Fibroblast of the conjunctiva (primary cell): ENCODE measurements at places on chromosomes 4 and X.
A peak's percentile ranks its signal among the peaks of the same experiment; 100 is the strongest.

- no peak for DNase-seq
Observed at GRCh38 chr4:154315741-154316140, 175.9 kb downstream of the DCHS2 start.

DNA sequence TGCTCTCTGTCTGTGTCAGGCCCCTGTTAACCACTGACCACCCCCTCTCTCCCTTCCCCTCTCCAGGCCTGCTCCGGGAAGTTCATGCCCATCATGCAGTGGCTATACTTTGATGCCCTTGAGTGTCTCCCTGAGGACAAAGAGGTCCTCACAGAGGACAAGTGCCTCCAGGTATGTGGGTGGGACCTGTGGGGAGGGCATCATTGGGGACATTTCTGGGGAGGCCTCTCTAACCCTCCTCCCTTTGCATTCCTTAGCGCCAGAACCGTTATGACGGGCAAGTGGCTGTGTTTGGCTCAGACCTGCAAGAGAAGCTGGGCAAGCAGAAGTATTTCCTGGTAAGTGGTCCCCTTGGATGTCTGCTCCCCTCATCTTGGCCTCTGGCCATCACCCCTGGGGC lies 9.2 kb downstream of the UBA1 start:
- DNase-seq, result no peak

DNA sequence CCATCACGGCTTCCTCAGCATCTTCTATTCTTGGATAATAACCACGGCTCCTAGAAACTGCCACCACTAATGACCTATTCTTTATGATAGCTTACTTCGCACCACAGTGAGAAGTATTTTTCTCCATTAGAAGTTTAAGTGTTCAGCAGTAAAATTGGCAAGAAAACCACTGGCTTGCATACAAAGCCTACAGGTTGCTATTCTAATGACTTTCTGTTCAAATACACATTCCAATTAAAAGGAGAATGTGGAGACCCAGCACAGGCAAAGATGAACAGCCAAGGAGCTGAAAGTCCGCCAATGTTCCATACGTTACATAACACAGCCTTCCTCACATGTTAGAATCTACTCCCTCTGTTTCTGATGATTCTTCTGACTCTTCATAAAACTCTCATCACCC lies 875.0 kb upstream of the PRKX start:
- no peak for DNase-seq

DNA sequence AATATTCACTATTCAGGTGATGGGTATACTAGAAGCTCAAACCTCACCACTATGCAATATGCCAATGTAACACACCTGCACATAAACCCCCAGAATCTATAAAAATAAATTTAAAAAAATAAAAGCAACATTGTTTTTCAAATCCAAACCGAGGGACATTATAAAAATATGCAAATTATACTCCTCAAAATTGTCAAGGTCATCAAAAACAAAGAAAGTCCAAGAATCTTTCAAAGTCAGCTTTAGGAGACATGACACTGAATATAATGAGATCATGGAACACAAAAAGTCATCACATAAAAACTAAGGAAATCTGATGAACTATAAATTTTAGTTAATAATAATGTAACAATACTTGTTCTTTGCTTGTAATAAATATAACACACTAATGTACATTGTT lies 43.2 kb upstream of the AR start:
- DNase-seq, result no peak

GRCh38 chr4:40613456-40613855 lies 16.2 kb downstream of the RBM47 start:
- no peak for DNase-seq

DNA sequence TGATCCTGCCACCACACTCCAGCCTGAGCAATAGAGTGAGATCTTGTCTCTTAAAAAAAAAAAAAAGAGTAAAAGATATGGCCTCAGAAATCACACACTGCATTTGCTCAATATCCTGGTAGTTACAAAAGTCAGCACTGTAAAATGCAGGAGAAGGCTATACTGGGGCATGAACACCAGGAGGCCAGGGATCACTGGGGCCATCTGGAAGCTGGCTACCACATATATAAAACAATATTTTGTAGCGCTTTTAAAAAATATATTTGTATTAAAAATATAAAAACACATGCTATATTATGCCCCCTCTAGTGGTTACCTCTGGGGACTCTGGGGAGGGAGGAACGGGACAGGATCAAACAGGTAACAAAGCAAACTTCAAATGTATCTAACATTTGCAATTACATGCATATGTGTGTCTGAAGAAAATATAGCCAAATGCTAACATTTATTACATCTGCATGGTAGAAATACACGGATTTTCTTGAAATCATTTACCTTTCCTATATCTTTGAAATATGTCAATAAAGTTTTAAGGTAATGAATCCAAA lies 4.0 kb downstream of the C4orf46 start:
- no peak for DNase-seq

- no peak for DNase-seq
Observed at GRCh38 chrX:9884031-9884779, 83.0 kb upstream of the CLDN34 start.

- DNase-seq, result peak; percentile 75
Observed at GRCh38 chrX:2707334-2707760, 16.3 kb downstream of the CD99 start.

DNA sequence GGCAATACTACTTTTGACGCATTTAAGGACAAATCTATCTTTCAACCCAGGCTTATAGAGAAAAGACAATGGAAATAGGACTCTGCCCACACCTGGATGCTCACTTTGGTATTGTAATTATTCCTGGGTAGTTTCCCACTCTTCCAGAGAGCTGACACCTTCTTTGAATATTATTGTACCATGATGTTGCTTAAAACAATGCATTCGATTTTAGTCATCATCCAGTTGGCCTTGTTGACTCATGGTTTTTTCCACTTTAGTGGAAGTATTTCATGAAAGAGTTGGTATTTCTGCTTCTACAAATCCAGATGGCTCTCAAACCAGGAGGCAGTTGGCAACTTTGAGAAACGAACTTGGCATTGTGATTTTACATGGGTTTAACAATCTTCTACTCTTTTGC lies 124.2 kb downstream of the ENOX2 start:
- DNase-seq, result no peak

- DNase-seq, result no peak
Observed at GRCh38 chr4:124487651-124488050, 224.9 kb downstream of the ANKRD50 start.

DNA sequence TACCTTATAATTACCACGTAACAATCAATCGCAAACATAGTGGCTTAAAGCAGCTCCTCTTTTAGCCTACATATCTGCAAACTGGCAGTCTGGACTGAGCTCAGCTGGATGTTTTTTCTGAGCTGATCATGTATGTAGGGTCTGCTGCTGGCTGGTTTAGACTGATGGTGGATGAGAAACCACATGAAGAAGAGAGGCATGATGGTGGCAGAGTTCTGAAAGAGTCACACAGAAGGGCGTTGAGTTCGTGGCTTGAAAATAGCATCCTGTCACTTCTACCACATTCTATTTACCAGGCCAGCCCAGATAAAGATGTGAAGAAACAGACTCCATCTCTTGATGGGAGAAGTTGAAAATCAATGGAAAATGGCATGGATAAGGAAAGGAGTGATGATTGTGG lies 151.3 kb downstream of the SNCA start:
- no peak for DNase-seq

DNA sequence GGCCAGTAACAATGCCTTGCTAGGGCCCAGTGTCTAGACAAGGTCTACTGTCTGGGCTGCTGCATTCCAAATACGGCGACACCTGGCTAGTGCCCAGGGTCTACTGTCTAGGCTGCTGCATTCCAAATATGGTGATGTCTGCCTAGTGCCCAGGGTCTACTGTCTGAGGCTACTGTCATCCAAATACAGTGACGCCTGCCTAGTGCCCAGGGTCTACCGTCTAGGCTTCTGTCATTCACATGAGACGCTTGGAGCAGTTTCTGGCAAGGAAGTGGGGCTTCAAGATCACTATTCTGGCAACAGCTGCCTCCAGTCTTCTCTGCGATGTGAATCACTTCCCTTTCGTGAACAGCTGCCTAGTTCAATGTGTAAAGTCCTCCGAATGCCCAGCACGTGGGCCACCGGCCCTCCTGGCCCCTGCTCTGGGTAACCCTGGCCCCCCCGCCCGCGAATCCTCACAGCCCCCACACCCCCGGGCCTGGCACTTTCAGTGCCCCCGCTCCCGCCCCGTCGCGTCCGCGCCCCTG lies 12.7 kb downstream of the ACOX3 start:
- no peak for DNase-seq

DNA sequence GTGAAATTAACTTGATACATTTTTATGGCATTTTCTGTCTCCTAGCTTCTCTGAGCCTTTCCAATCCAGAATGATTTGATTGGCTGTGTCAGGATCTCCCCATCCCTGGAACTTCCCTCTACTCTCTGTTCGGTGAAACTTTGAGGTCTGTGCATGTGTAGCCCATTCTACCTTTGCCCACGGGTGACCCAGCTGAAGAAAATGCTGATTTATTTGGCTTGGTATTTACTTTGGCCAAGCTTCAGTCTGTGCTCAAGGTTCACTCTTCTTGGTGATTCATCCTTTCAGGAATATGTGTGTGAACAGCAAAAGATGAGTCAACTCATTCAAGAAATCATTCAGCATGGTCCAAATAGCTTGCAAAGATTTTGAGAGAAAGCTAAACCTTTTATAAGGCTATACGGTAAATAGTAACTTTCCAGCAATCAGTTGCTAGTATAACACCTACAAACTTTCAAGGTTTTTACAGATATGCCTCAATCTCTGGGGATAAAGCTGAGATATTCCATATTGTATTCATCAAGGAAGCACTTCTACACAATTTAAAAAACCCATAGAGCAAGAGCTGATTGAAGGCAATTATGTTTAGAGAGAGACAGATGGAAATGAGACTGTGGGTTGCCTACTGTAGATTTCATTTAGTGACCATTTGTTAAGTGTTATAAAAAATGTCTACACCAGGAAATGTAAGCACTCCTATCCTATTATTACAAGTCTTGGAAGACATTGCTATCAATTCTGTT lies 233.9 kb upstream of the CXXC4 start:
- peak; percentile 23 for DNase-seq

- no peak for DNase-seq
Observed at GRCh38 chr4:152690706-152691651, 11.2 kb upstream of the TMEM154 start.

GRCh38 chr4:78242071-78242470 lies 184.9 kb downstream of the FRAS1 start:
- DNase-seq, result peak; percentile 23

DNA sequence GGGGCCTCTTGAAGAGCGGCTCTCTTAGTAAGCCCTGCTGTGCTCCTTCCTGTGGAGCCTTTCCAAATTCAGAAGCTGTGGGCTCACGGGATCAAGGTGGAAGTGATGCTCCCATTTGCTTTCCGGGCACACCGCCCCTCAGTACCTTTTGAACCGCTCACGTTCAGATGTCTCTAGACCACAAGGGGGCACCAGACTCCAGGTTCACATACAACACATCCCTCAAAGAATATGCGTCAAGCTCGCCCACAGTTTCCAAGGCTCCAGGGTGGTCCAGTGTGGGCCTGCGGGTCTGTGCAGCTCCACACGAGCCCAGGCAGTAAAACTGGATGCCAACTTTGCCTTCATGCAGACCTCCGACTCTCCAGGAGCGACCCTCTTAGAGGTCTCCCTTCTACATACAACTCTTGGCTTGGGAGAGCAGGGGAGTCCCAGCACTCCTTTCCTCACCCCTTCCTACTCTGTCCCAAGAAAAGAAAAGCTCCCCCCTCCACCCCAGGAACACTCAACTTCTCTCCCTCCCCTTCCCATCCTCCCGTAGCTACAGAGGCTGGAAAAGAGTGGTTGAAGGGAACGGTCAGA lies 11.0 kb downstream of the SUPT20HL1 start:
- peak; percentile 32 for DNase-seq

DNA sequence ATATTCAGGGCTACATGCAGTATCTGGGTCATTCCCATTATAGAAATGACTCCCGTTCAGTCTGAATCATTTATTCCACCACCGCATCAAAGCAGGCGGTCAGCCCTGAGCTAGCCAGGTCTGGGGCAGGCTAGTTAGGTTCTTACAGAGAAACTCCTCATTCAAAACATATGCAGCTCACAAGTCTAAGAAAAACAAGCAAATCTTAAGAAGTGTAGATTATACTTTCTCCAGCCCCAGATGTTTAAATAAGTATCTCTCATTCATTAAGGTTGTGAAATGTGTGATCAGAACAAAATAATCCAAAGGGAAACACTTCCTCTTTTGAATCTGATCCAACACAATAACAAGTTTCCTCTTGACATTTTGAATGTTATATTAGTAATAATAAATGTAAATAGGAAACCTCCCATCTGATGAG lies 441.9 kb downstream of the INPP4B start:
- DNase-seq, result peak; percentile 59

DNA sequence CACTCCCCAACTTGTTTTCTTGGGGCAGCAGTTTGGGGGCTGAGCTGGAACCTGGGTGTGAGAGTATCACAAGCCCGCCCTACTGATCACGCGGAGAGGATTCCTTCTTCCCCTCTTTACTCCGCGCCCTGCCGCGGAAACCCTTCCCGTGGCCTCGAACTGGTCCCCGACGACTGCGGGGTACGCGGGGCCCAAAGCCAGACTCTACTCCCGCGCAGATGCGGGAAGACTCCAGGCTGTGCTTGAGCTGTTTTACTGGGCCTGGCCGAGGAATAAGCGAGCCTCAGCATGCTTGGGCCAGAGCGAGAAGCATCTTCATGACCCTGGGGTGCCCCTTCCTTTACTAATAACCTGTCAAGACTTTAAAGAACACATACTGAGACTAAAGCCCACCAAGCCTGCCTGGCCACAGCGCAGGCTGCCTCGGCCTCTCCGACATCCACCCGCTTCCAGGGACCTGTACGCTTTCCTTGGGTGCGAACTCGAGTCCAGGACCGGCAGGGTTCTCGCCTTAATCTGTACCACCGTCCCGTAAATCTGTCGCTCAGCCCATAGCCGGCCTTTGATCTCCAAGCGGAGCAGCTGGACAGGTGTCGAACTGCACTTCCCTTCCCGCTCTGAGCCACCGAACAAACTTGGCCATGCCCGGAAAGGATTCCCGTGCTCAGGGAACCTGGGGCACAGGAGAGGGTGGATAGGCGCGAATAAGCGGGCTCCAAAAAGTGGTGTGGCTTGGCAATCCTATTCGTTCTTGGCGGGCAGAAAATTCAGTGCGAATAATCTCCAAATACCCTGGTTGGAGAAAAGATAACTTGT lies 55.0 kb upstream of the TMEM33 start:
- DNase-seq, result no peak

DNA sequence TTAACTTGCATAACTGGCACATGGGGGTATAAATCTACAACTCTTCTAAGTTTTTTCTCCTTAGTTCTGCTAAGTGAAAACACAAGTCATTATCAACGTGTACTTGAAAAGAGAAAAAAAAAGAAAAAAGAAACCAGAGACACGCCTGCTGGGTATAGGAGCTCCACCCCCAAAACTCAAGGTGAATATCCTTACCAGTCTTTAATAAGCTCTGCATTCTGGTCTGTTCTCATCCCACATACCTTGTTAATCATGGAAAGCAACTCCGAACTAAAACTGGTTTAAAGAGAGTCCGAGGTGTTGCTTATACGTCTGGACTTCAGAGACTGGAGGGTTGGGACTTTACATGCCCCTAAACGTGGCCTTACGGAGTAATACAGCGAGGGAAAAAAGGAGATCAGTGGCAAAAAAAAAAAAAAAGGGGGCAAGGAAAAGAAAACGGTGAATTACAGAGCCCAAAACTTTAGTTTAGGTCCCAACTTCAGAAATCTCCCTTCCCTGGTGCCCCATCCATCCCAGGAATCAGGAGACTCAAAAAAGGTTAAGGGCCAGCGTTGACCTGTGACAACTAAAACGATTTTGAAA lies 1.0 kb downstream of the PGRMC2 start:
- peak; percentile 38 for DNase-seq
